ENCODE measurements at places on chromosomes 3 and 15.

DNA sequence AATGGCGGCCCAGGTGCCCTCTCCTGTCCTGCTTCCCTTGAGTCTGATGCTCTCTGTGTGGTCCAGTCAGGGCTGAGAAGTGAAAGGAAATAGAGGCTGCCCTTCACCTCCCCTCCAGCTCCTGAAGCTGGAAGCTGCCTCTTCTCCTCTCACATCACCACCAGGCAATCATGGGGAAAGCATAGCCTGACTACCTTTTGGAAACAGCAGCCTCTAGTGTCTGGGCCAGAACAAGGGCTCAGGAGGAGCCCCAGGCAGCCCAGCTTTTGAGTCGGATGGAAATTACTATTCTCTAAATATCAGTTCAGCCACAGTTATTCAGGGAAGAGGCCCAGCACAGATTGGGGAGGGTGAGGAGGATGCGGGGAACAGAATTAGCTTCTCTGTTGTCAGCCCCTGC lies 43.3 kb upstream of the CCDC174 start:
- DNase-seq, result no peak

DNA sequence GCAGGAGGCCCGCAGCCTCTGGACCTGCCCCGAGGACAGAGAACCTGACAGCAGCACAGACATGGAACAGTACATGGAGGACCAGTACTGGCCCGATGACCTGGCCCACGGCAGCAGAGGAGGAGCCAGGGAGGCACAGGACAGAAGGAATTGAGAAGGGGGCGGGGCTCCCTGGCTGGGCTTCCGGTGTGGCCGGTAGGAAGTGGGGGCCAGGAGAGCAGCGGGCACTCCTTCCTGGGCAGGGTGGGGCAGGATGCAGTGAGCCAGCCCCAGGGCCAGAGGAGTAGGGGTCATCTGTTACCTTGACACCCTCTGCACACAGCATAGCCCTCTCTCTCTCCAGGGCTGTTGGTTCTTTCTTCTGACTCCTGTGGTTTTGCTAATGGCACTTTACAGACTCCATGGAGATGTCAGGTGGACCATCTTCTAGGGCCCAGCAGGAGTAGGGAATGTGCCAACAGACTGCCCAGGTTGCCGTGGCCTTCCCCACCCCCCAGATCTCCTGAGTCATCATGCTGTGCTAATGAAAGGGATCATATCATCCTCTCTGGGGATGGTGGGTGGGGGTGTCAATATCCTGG lies 8.6 kb upstream of the ISG20 start:
- DNase-seq, result no peak

DNA sequence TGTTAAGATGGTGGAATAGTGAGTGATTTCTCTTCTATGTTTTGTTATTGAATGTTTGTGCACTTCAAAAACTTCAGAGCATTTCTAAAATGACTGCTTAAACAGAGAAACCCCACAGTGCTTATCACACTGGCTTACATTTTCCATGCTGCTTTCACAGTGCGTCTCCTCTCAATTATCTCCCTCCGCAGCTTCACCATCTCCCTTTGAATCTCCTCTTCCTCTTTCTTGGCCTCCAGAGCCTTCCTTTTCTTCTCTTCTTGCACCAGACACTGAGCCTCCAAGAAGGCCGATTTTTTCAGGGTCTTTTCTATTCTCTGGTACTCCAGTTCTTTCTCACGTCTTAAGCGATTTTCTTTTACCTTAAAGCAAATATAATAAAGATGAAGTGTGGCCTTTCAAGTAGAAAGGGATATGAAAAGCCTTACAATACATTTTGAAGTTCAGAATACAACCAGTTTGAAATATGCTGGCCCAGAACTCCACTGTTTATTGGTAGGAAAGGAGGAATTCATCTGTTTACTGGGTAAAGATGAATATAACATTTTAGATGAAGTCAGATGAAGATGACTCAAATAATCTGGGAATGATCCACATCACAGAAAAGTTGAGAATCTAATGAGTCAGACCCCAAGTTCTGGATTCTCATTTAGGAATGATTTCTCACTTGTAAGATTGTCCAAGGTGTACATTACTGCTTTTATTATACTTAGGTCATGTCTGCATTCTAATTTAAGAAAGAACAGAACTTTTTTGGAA lies 21.4 kb downstream of the CCDC191 start:
- no peak for DNase-seq

GRCh38 chr3:65836047-65836446 lies 202.7 kb downstream of the MAGI1 start:
- DNase-seq, result no peak

GRCh38 chr3:196501316-196502044 lies 2.1 kb downstream of the RNF168 start:
- no peak for DNase-seq
